ENCODE measurements at places on chromosomes 3 and 15.

GRCh38 chr3:71806736-71807135 lies 21.8 kb upstream of the PROK2 start:
- no peak for DNase-seq

- DNase-seq, result no peak
These were observed 17.2 kb downstream of the SEC22A start for GRCh38 chr3:123218990-123219389.

DNA sequence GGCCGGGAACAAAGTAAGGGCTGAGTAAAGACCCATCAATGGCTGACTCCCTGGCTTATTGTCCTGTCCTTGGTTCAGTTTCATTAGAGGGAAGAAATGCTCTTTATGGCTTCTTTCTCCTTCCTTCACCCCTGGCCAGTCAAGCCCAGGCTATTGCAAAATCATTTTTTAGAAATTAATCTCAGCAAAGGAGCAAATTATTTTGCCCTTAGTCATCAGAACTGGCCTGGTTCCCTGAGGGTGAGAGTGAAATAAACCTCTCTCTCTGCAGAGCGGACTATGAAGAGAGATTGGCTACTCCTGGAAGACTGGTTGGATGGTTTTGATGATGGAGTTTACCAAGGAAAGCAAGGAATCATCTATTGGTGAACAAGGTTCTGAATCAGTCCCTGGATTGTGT lies 52.7 kb upstream of the OXTR start:
- no peak for DNase-seq

GRCh38 chr15:98085003-98085639 lies 124.6 kb downstream of the ARRDC4 start:
- peak; percentile 26 for DNase-seq

DNA sequence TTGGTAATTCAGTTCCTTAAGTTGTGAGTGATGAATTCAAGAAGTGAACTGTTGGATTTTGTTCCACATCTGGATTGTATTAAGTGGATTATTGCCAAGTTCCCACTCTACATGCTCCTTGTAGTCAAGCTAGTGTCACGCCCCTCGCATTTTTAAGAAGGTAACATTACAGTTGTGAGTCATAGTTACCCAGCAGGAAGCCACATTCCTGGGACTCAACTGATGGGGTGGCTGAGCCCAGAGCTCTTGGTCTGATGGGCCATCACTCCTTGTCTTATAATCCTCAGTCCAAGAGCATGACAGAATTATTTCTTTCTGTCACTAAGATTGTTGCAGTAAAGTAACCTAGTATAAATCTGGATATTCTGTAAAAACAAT lies 102.7 kb downstream of the PTPRG start:
- no peak for DNase-seq

DNA sequence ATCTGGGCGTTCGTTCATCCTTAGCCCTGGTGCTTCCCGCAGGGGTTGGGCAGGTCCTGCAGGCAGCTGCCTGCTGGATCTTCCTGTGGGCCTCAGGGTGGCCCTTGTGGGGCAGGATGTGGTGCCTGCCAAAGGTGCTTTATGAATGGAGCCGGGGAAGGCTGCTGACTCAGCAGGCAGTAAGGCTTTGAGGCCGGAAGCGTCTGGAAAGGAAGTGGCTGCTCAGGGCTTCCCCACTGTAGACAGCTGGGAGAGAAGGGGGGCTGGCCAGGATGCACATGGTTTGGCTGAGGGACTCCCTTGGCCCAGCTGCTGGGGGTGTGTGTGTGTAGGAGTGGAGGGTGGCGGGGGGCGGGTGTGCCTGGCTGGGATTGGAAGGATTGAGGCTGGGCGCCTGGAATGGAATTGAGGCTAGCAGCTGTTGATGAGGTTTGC lies 12.9 kb downstream of the CD276 start:
- peak; percentile 86 for DNase-seq

GRCh38 chr15:28885128-28885629 lies 595 bp upstream of the APBA2 start:
- no peak for DNase-seq

DNA sequence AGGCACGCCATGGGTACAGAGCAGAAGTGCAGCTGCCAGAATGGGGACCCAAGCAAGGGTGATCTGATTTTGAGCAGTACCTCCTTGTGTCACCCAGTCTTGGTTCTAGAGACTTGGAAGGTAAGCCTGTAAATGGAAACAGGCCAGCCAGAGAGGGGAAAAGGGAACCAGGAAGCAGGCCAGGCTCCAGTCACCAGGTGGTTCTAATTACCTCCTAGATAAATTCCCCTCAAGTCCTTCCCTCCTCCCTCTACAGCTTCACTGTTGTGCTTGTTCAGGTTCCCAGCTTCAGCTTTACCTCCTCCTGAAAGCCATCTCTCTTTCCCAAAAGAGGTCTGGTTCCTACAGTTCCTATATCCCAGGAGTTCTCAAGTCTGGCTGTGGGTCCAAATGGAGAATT lies 58.8 kb upstream of the SLC7A14 start:
- DNase-seq, result no peak

GRCh38 chr15:100082761-100083402 lies 258.9 kb downstream of the ADAMTS17 start:
- no peak for DNase-seq

DNA sequence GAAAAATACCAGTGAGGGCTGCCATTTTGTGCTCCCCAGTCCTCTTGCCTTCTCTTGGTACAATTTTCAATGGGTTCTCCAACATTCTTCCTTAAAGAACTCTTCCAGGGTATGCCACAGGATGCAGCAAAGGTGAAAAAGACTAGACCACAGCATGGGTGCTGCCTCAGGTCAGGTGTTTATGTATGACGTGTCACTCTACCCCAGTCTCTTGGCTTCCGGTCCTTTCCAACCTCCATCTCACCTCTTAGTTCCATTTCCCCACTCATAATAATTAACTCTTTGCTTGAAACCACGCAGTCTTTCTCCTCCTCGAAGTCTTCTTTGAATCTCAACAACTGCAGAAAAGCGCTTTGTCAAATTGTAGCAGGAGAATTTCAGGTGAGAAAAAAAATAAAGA lies 104.7 kb upstream of the TBC1D5 start:
- no peak for DNase-seq

DNA sequence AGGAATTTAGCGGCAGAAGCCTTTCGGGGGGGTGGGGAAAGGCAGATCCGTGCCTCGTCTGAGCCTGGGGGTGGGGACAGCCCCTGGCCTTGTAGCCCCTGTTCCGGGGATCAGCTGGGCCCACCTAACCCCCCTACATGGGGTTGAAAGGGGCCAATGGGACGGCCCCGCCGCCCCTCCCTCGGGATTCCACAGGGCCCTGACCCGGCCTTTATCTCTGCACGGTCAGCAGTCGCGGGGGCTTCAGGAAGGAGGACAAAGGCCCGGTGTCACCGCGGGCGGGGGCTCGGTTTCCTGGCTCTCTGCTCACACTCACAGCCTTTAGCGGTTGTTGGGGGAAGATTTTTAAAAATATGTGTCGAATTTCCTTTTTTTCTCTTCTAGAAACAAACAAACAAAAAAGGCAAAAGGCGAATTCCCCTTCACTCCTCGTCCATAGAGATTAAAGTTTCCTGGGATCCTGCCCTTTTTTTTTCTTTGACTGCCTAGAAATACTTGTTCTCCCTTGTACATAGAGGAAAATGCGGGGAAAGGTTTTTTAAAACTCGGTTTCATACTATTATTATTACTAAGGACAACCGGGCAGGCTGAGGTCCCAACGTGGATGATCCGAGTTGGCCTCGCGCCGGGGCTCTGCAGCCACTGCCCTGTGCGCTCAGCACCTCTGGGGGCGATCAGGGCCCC lies 7.9 kb downstream of the FOXL2 start:
- DNase-seq, result no peak

GRCh38 chr3:136151219-136151618 lies 44.9 kb downstream of the MSL2 start:
- no peak for DNase-seq

DNA sequence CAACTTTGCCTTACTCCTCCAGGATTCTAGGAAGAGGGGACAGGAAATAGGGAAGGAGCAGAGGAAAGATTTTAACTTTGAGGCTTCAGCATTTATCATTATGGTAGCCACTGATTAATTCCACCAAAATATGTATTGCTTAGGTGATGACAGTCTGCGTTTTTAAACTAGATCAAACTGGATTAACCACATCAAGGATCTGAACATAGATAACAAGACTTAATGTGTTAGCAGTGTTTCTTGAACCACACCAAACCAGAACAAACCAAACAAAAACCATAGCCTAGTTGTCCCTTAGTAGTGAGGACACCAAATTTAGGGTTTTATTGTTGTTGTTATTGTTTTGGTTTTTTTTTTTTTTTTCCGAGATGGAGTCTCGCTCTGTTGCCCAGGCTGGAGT lies 113.5 kb upstream of the LMOD3 start:
- DNase-seq, result no peak

GRCh38 chr3:113771993-113772392 lies 25.2 kb downstream of the ATP6V1A start:
- no peak for DNase-seq

GRCh38 chr3:196012481-196012880 lies 69.4 kb downstream of the TFRC start:
- DNase-seq, result no peak

DNA sequence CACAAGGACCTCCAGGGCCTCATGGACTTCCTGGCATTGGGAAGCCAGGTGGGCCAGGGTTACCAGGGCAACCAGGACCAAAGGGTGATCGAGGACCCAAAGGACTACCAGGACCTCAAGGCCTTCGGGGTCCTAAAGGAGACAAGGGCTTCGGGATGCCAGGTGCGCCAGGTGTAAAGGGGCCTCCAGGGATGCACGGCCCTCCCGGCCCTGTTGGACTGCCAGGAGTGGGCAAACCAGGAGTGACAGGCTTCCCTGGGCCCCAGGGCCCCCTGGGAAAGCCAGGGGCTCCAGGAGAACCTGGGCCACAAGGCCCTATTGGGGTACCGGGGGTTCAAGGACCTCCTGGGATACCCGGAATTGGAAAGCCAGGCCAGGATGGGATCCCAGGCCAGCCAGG lies 23.2 kb upstream of the CMSS1 start:
- no peak for DNase-seq

- no peak for DNase-seq
These were observed 42.0 kb upstream of the SCAANT1 start for GRCh38 chr3:63954182-63954581.

DNA sequence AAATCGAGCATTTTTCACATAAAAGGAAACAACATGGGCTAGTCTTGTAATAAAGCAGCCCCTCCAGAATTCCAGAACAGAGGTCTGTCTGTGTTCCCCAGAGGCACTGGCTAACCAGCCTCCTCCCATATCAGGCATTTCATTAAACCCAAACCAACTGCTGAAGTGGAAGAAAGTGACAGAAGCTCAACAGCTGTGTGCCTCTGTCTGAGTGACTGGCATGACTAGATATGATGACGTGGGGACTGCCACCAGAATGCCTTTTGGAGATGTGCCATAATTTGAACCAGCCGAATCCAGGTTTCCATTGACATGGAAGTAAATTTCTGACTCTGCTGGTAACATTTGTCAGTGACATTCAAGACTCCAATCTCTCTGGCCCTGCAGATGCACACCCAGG lies 8.7 kb downstream of the LIMD1 start:
- no peak for DNase-seq

- DNase-seq, result no peak
These were observed 550 bp upstream of the CHD2 start for GRCh38 chr15:92899601-92899947.

DNA sequence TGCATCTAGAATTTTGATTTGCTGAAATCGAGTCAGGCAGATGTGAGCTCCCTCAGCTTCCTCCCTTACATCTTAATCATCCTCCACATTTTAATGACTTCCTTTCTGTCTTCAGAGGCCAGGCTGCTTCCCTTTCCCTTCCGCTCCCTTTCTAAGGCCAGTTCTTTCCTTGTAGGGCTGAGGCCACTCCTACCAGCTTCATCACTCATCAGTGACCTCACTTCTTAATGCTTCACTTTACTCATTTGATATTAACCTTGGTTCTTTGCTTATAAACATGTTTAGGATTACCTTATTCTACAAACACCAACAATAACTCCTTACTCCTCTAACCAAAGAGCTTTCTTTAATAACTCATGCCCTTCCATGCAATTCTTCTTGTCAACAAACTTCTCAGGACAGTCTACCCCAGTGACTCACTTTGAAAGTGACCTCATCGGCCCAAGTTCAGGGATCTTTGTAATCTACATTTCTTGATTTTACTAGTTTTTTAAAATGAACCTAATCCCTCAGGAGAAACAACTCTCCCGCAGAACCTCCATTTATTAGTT lies 23.9 kb downstream of the ILDR1 start:
- no peak for DNase-seq

DNA sequence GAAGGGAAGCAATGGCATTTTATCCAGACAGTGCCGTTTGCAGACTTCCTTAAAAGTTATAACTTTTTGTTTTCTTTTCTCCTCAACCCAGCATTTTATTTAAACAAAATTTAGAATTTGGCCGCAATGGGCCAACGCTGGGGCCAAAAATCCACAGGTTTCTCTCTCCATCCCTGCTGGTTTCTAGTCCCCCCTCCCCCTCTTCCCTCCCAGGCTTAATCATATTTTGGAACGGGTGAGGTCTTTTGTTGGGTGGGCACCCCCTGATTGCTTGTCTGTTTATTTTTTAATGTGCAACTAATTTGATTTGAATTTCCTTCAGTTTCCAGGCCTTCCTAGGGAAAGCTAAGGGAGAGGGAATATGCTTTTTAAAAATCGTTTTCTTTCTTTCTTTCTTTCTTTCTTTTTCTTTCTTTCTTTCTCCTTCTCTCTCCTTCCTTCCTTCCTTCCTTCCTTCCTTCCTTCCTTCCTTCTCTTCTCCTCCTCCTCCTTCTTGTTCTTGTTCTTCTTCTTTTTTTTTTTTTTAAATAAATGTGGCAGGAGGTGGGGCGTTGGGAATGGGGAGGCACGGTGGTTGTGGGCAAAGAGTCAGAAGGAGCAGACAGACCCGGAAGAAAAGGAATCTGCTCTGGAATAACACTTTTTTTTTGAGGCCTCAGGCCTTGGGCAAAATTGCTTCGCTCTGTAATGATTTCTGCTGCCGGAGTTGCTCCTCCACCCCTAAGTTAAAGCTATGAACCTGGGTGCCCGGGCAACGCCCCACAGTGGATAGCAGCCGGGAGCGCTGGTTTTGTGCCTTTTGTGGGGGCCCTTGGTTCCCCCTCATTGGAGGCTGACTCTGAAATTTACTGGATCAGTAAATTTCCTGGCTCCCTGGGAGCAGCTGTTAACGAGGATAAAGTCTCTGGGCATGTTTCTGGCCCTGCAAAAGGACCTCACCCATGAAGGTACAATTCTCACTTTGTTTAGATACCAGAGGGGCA lies 1.9 kb downstream of the FNDC3B start:
- DNase-seq, result no peak

DNA sequence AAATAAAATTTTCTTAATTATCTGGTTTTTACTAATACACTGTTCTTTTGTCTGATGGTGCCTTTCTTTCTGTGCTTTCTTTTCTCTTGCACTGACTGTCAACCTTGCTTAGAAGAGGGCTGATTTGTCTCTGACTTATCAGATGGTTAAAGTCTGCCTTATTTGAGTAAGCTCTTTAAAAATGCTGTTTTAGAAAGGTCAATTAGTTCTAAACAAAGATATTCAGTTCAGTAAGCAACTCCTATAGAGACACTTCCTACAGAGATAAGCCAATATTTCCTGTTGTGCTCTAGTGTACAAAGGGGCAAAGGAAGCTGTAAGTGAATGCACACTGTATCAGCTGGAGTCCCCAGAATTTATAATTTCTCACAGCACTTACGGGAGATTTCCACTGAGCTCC lies 153.4 kb upstream of the TSPAN3 start:
- DNase-seq, result peak; percentile 8

GRCh38 chr3:2098398-2099027 lies at the start of gene CNTN4:
CNTN4 (plus strand) TSS chr3:2098866.
- DNase-seq, result peak; percentile 77

- DNase-seq, result no peak
These were observed 14.3 kb upstream of the DENND4A start for GRCh38 chr15:65806397-65806796.
